Activated naive CD4-positive, alpha-beta T cell treated with anti-CD3 and anti-CD28 coated beads, Interleukin-2, amount 10 ng/mL, durations not matched to agents 7 days and 5 days (primary cell): ENCODE measurements at places on chromosomes 11 and 22.

DNA sequence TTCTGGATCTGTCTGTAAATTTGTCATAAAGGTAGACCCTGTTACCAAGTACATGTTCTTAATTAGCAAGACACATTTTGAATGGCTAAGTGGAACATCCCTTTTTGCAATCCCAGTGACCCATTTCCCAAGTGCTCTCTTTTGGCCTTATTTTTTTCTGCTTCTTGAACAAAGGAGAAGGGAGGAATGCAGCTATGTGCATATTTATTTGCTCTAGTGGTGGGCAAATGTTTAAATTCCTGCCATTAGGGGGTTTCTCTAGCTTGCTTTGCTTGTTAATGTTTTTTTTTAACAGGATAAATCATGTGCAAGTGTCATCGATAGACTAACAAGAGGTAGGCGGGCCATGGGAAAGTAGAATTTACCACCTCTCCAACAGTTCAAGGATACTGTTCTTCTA is 135.7 kb downstream of the COMMD9 start:
- H3K27ac ChIP-seq, result no peak overlapping the region
- no peaks in the 10 kb centered on the region for H3K36me3 ChIP-seq
- H3K4me3 ChIP-seq, result no peak overlapping the region
- H3K4me1 ChIP-seq, result peaks cover 2% of the 10 kb centered on the region
- DNase-seq, result no peak

DNA sequence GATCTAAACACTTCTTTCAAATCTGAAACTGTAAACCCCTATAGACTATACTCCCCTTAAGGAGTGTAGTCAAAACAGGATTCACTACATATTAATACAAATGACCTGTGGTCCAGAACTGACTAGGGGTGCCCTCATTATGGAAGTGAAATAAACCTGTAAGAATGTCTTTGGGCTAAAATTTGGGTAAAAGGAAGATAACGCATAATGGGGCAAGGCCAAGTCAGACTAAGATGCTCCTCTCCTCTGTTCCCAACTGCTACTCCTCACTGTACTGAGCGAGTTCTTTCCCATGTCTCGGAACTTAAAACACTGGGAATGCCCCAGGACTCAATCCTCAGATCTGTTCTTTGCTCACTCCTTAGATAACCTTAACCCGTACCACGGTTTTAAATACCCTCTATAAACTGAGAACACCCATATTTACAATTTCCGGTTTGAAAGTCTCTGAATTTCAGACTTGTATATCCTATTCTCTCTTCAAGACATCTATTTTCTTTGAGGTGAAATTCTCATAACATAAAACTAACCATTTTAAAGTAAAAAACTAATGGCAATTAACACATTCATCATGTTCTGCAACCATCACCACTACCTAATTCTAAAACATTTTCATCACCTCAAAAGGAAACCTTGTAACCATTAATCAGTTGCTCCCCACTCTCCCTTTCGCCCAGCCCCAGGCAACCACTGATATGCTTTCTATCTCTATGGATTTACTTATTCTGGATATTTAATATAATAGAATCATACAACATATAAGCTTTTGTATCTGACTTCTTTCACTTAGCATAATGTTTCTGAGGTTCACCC is 4.0 kb downstream of the THAP12 start:
- no peaks in the 10 kb centered on the region for H3K27me3 ChIP-seq
- no peak for DNase-seq
- H3K4me3 ChIP-seq, result no peak overlapping the region
- peaks cover 39% of the 10 kb centered on the region for H3K4me1 ChIP-seq
- H3K27ac ChIP-seq, result no peak overlapping the region

GRCh38 chr22:30841273-30841672 is 127.3 kb downstream of the MORC2 start:
- H3K27ac ChIP-seq, result no peak overlapping the region
- H3K27me3 ChIP-seq, result peaks cover 10% of the 10 kb centered on the region
- DNase-seq, result no peak
- H3K36me3 ChIP-seq, result no peaks in the 10 kb centered on the region
- no peaks in the 10 kb centered on the region for H3K4me1 ChIP-seq

- H3K4me3 ChIP-seq, result no peak overlapping the region
- H3K27me3 ChIP-seq, result peaks cover 67% of the 10 kb centered on the region
- no peak for DNase-seq
Measured at GRCh38 chr11:125262194-125262829, 97.8 kb downstream of the PKNOX2 start.

GRCh38 chr11:126570489-126570888 is 215.0 kb downstream of the ST3GAL4 start:
- H3K4me1 ChIP-seq, result no peaks in the 10 kb centered on the region
- no peak for DNase-seq
- H3K27me3 ChIP-seq, result no peaks in the 10 kb centered on the region
- H3K27ac ChIP-seq, result no peak overlapping the region
- no peaks in the 10 kb centered on the region for H3K36me3 ChIP-seq
- no peak overlapping the region for H3K4me3 ChIP-seq

- no peak overlapping the region for H3K4me3 ChIP-seq
- H3K4me1 ChIP-seq, result no peaks in the 10 kb centered on the region
- no peak overlapping the region for H3K27ac ChIP-seq
- no peaks in the 10 kb centered on the region for H3K36me3 ChIP-seq
Measured at GRCh38 chr22:45524157-45524556, 21.5 kb downstream of the FBLN1 start.

DNA sequence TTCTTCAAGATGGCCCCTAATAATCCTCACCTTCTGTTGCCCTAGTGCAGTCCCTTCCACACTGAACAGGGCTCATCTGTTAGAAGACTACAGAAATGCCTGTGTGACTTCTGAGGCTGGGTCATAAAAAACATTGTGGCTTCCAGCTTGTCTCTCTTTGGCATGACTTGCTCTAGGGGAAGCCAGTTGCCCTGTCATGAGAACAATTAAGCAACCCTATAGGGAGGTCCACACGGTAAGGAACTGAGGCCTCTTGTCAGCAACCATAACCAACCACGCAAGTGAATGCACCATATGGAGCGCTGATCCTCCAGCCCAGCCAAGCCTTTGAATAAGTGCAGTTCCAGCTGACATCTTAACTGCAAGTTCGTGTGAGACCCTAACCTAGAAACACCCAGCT is 2.6 kb downstream of the LIPT2 start:
- peaks cover 8% of the 10 kb centered on the region for H3K27me3 ChIP-seq
- no peak overlapping the region for H3K27ac ChIP-seq
- peaks cover 23% of the 10 kb centered on the region for H3K4me1 ChIP-seq

GRCh38 chr22:41405588-41405987 is 23.8 kb downstream of the TEF start:
- no peak overlapping the region for H3K27ac ChIP-seq
- H3K4me1 ChIP-seq, result peaks cover 10% of the 10 kb centered on the region
- no peak overlapping the region for H3K4me3 ChIP-seq
- peaks cover 4% of the 10 kb centered on the region for H3K27me3 ChIP-seq
- H3K36me3 ChIP-seq, result no peaks in the 10 kb centered on the region

- no peaks in the 10 kb centered on the region for H3K36me3 ChIP-seq
- H3K27me3 ChIP-seq, result no peaks in the 10 kb centered on the region
- no peak overlapping the region for H3K4me3 ChIP-seq
- no peak overlapping the region for H3K27ac ChIP-seq
- H3K4me1 ChIP-seq, result no peaks in the 10 kb centered on the region
Measured at GRCh38 chr11:133163463-133164419, 368.6 kb downstream of the OPCML start.

DNA sequence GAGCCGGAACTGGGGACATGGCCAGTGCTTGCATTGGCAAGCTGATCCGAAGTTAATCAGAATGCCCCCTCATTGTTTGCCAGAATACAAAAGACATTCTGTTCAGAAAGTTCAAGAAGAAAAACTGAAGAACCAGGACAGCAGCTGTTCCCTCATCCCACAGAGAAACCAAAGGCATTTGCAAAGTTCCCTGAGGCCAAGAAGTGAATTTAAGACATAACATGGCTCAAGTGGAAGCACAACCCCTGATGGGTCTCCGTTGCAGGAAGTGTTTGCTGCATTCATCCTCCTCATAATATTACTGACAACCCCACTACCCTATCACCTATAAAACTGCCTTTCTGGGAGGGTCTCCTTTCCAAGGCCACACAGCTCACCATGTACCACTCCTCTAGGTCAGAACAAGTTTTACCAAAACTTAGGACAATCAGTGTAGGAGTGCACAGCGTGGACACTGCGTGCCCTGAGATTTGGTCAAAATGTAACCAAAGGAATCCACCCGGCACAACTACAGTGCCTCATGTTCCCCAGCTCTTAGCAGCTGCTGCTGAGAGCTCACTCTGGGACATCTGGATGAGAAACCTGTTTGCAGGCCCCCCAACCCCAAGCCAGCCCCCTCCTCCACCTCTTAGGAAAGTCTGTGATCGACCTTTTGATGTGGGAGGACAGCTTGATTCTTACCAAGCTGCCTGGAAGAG is 101.6 kb upstream of the AKIP1 start:
- peaks cover 11% of the 10 kb centered on the region for H3K4me1 ChIP-seq
- peaks cover 44% of the 10 kb centered on the region for H3K27me3 ChIP-seq

DNA sequence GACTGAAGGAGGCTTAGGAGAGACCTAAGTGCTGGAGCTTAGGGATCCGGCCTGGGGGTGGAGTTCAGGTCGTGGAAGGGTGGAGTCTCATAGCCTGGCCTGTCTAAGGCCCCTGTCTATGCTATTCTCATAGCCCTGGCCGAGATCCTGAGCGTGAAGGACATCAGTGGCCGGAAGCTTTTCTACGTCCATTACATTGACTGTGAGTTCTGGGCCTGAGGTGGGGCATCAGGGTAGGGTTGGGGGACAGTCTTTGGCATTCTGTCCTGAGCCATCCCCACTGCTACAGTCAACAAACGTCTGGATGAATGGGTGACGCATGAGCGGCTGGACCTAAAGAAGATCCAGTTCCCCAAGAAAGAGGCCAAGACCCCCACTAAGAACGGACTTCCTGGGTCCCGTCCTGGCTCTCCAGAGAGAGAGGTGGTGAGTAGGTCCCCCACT is 603 bp downstream of the KAT5 start:
- peaks cover 44% of the 10 kb centered on the region for H3K36me3 ChIP-seq
- peak overlapping the region; percentile 98 for H3K27ac ChIP-seq
- peak overlapping the region; percentile 87 for H3K4me3 ChIP-seq
- no peak for DNase-seq

DNA sequence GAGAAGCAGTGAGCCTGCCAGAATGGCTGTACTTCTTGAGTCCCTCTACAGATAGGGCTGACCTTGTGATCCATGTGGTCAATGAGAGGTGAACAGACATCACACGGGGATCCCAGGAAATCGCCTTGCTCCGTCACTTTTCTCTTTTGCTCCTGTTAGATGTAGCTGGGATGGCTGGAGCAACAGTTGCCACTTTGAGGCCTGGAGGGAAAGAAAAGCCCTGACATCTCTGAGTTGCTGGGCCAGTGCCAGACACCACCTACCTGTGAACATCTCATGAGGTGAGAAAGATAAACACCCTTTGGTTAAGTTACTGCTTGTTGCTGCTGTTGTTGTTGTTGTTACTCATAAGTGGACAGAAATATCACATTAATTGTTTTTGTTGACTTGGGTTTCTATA is 840.3 kb downstream of the TBC1D22A start:
- no peaks in the 10 kb centered on the region for H3K4me1 ChIP-seq
- H3K4me3 ChIP-seq, result no peak overlapping the region
- no peaks in the 10 kb centered on the region for H3K27me3 ChIP-seq
- H3K27ac ChIP-seq, result no peak overlapping the region
- DNase-seq, result no peak

DNA sequence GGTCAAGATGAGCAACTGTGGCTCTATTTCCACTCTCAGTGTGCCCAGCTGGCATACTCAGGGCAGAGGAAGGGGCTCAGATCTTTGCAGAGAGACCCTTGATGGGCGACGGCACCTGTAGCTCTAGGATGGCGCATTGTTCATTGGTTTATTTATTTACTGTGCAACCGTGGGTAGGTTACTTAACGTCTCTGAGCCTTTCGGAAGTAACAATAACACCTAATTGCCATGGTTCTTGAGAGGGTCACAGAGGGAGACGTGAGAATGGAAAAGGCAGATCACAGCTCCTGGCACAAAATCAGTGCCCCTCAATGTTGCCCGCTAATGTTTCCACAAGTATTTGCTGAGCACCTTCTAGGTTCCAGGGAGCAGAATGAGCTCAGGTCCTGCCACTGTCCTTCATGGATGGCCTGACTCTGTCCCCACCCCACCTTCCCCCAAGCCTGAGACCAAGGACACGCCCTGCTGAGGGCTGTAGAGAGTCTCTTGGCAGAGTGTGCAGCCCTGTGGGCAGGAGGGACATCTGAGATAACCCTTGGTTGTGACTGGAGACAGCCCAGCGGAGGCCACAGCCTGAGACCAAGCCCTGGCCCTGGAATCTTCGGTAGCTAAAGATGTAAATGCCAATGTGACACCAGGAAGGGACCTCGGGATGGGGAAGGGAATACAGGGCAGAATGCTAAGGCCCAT is 780 bp upstream of the ALDH3B2 start:
- no peak overlapping the region for H3K4me3 ChIP-seq
- peaks cover 33% of the 10 kb centered on the region for H3K27me3 ChIP-seq
- no peaks in the 10 kb centered on the region for H3K36me3 ChIP-seq
- no peaks in the 10 kb centered on the region for H3K4me1 ChIP-seq
- no peak for DNase-seq

- no peaks in the 10 kb centered on the region for H3K36me3 ChIP-seq
- DNase-seq, result no peak
- H3K27ac ChIP-seq, result no peak overlapping the region
- peaks cover 12% of the 10 kb centered on the region for H3K4me1 ChIP-seq
- H3K27me3 ChIP-seq, result peaks cover 59% of the 10 kb centered on the region
- H3K4me3 ChIP-seq, result no peak overlapping the region
Measured at GRCh38 chr11:118615976-118616371, 8.6 kb downstream of the PHLDB1 start.

GRCh38 chr11:43819926-43820325 is 60.7 kb upstream of the ALKBH3 start:
- H3K27ac ChIP-seq, result no peak overlapping the region
- no peaks in the 10 kb centered on the region for H3K4me1 ChIP-seq
- no peak overlapping the region for H3K4me3 ChIP-seq
- H3K36me3 ChIP-seq, result peaks cover 12% of the 10 kb centered on the region
- DNase-seq, result no peak

GRCh38 chr11:121123496-121124069 is 22.5 kb downstream of the TECTA start:
- DNase-seq, result no peak
- H3K36me3 ChIP-seq, result no peaks in the 10 kb centered on the region

- peak overlapping the region; percentile 77 for H3K4me3 ChIP-seq
- no peaks in the 10 kb centered on the region for H3K27me3 ChIP-seq
- H3K36me3 ChIP-seq, result peaks cover 71% of the 10 kb centered on the region
- H3K27ac ChIP-seq, result peak overlapping the region; percentile 96
- H3K4me1 ChIP-seq, result peaks cover 99% of the 10 kb centered on the region
Measured at GRCh38 chr22:37221424-37222333, 9.4 kb upstream of the SSTR3 start.

DNA sequence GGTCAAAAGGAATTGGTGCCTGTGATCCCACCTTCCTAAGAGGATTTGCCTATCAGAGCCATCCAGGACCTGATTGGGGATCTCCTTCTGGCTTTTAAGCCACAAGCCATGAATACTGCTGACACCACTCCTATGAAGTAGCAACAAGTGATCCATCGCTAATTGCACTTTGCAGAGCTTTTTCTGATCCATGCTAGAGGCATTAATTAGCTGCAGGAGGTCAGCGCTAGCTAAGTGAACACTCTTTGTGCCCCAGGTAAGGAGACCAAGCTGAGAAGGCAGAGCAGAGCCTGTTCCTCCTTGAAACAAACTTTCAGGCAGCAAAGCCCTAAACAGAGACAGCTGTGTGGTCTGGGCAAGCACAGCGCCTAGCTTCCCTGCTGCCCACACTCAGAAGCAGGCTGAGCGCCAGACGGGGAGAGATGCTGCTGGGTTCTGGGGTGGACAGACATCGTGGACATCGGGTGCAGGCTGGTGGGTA is 122.2 kb downstream of the ABTB2 start:
- peaks cover 44% of the 10 kb centered on the region for H3K27me3 ChIP-seq
- DNase-seq, result no peak
- no peak overlapping the region for H3K4me3 ChIP-seq
- no peaks in the 10 kb centered on the region for H3K36me3 ChIP-seq

GRCh38 chr11:1037506-1038055 is 1.1 kb upstream of the MUC6 start:
- H3K27me3 ChIP-seq, result no peaks in the 10 kb centered on the region
- no peak overlapping the region for H3K27ac ChIP-seq
- H3K4me3 ChIP-seq, result no peak overlapping the region
- DNase-seq, result no peak
